ENCODE measurements at places on chromosomes 12 and 14.
A peak's percentile ranks its signal among the peaks of the same experiment; 100 is the strongest.

DNA sequence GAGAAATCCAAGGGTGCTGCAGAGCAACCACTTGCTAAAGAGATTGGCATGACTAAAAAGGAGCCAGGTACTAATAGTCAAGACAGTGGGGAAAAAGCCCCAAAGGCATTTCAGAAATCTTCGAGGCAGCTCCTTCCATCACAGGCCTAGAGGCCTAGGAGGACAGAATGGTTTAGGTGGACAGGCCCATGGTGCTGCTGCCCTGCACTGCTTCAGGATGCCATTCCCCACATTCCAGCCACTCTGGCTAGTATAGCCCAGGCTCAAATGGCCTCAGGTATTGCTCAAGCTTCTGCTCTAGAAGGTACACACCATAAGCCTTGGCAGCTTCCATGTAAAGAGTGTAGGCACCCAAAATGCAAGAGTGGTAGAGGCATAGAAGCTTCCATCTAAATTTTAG is 92.9 kb downstream of the RPAP3 start:
- no peak for DNase-seq
- peaks cover 40% of the 10 kb centered on the region for H3K36me3 ChIP-seq
- H3K27ac ChIP-seq: no peak overlapping the region

- peaks cover 14% of the 10 kb centered on the region for H3K4me1 ChIP-seq
- DNase-seq: no peak
- no peak overlapping the region for H3K27ac ChIP-seq
- peak overlapping the region; percentile 39 for H3K4me3 ChIP-seq
- peaks cover 54% of the 10 kb centered on the region for H3K27me3 ChIP-seq
Observed at GRCh38 chr12:57631566-57632072, 1.4 kb downstream of the B4GALNT1 start.

DNA sequence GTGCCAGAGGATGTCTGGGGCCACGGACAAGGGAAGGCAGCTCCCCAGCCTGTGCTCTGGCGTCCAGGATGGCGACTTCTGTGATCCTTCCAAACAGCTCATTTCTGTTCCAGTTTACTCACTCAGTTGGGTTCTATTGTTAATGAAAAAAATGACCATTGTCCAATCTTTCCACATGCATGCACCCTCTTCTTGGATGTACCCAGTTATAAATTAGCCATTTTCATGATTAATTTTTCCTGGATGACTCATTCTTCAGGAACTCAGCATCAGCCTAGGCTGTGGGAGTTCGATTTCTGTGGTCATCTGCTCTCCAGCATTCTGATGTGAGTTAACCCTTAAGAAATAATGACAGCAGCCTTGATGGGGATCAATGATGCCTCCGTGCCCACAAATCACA is 926.8 kb downstream of the BCL11B start:
- H3K4me1 ChIP-seq: peaks cover 57% of the 10 kb centered on the region
- no peaks in the 10 kb centered on the region for H3K27me3 ChIP-seq
- H3K27ac ChIP-seq: no peak overlapping the region
- no peak for DNase-seq
- peaks cover 2% of the 10 kb centered on the region for H3K36me3 ChIP-seq
- H3K4me3 ChIP-seq: no peak overlapping the region

DNA sequence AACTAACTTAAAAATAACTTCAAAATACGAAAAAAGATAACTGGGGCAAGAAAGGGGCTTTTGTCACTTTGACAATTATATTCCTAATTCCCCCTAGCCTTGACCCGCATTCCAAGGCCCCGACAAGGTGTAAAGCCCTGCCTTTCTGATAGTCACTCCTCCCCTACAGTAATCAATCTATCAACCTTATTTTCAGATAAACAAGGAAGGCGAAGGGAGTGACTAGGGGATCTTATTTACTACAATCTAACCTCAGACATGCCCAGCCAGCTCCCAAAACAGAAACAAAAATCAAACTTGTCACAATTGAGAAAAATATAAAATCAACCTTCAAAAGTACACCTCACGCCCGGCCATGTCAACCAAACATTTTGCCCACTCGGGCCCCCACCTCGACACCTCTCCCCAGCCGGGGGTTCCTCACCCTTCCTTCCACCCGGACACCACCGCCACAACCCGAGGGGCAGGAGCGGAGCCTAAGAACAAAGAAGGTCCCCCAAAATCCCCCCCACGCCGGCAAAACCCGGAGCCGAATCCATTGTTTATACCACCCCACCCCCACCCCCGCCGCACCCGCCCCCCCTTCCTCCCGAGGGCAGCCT is 562 bp downstream of the ZFYVE1 start:
- peaks cover 28% of the 10 kb centered on the region for H3K4me1 ChIP-seq
- no peaks in the 10 kb centered on the region for H3K27me3 ChIP-seq
- peaks cover 31% of the 10 kb centered on the region for H3K36me3 ChIP-seq
- DNase-seq: no peak

GRCh38 chr14:64680013-64680713 is 24.1 kb upstream of the PLEKHG3 start:
- DNase-seq: no peak
- no peak overlapping the region for H3K4me3 ChIP-seq
- H3K27me3 ChIP-seq: no peaks in the 10 kb centered on the region
- H3K4me1 ChIP-seq: peaks cover 4% of the 10 kb centered on the region
- no peak overlapping the region for H3K27ac ChIP-seq

- H3K27ac ChIP-seq: peak overlapping the region; percentile 74
- H3K27me3 ChIP-seq: no peaks in the 10 kb centered on the region
- H3K36me3 ChIP-seq: peaks cover 37% of the 10 kb centered on the region
- no peak for DNase-seq
- peak overlapping the region; percentile 89 for H3K4me3 ChIP-seq
- peaks cover 78% of the 10 kb centered on the region for H3K4me1 ChIP-seq
Observed at GRCh38 chr14:94077111-94077821, 3.7 kb downstream of the DDX24 start.

GRCh38 chr12:82555699-82556098 is 131.0 kb upstream of the TMTC2 start:
- no peaks in the 10 kb centered on the region for H3K36me3 ChIP-seq
- peaks cover 10% of the 10 kb centered on the region for H3K27me3 ChIP-seq
- no peaks in the 10 kb centered on the region for H3K4me1 ChIP-seq
- no peak overlapping the region for H3K27ac ChIP-seq
- no peak overlapping the region for H3K4me3 ChIP-seq
- DNase-seq: no peak

- DNase-seq: no peak
- no peaks in the 10 kb centered on the region for H3K4me1 ChIP-seq
- no peaks in the 10 kb centered on the region for H3K36me3 ChIP-seq
- no peak overlapping the region for H3K4me3 ChIP-seq
Observed at GRCh38 chr12:5114436-5114835, 70.8 kb downstream of the KCNA5 start.

Measured in naive thymus-derived CD8-positive, alpha-beta T cell (primary cell).